NCI-H2081 treated with DMSO at 0.1 percent for 48 hours (cell line): ENCODE measurements at places on chromosomes 7 and 10.

- DNase-seq, result no peak
These were observed 5.0 kb upstream of the FAM20C start for GRCh38 chr7:187227-187927.

- DNase-seq, result no peak
These were observed 2.0 kb downstream of the MRPL43 start for GRCh38 chr10:100985336-100985735.

GRCh38 chr7:36999626-37000485 lies 275.6 kb upstream of the AOAH start:
- no peak for DNase-seq

DNA sequence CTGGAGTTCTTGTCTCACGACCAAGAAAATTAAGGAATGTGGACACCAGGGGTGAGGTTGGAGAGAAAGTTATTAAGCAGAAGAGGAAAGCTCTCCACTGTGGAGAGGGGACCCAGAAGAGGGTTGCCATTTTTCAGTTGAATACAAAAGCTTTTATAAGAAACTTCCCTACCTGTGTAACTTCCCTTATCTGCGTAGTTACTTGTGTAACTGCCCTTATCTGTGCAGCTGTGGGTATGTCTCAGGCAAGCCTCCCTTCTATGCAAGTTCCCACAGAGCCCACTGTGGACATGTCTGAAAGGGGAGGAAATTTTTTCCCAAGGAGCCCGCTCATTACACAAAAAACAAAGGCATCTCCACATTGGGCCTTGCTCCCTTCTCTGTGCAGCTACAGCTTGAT lies 94.9 kb downstream of the SVOPL start:
- no peak for DNase-seq

GRCh38 chr10:31927884-31928548 lies 615 bp downstream of the ARHGAP12 start:
- no peak for DNase-seq
